Stimulated activated CD8-positive, alpha-beta memory T cell treated with anti-CD3 and anti-CD28 coated beads, Interleukin-7, amount 100 ng/mL, for 4 hours (primary cell): ENCODE measurements at places on chromosomes 5 and 9.

GRCh38 chr9:98129451-98129881 is 10.4 kb upstream of the TRIM14 start:
- no peak for DNase-seq

- DNase-seq: no peak
Measured at GRCh38 chr9:18911714-18912342, 121.2 kb downstream of the SAXO1 start.

DNA sequence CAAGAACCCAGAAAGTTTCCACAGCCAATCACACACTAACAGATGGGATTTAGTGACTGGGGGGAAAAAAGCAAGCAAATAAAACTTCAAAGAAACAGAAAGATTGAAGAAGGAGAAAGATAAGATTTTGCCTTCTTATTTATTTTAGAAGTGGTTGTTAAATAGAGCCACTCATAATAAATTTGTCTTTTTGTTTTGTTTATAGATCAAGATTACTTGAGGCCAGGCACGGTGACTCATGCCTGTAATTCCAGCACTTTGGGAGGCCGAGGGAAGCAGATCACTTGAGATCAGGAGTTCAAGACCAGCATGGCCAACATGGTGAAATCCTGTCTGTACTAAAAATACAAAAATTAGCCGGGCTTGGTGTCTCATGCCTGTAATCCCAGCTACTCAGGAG is 94.9 kb upstream of the RANBP3L start:
- DNase-seq: no peak

DNA sequence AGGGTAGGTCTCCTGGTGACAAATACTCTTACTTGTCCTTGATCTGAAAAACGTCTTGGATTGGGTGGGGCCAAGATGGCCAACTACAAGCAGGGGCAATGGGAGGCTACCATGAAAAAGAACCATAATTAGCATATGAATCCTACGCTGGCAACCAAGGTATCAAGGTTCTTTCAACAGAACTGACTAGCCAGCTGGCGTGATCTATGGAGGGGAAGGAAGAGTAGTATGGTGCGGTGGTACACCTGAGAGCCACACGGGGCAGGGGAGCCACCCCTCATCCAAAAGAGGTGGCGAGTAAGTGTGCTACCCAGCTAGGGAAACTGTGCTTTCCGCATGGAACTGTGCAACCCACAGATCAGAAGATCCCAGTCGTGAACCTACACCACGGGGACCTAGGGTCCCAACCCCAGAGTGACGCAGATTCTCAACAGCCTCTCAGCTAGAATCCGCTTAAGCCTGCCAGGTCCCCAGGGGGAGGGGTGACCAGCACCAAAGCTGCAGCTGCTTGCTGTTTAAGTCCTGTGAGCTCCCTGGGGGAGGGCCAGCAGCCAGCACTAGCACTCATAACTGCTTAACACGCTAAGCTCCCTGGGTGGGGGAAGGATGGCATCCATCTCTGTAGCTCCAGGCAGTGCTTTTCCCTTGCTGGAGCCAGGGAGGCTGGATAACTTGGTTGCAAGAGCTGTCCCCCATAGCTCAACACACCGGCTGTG is 334.8 kb downstream of the FBXL17 start:
- no peak for DNase-seq

GRCh38 chr9:76562511-76562911 is 103.5 kb downstream of the GCNT1 start:
- DNase-seq: no peak

GRCh38 chr9:127809540-127810377 is 7.1 kb downstream of the FPGS start:
- no peak for DNase-seq

- DNase-seq: no peak
Measured at GRCh38 chr9:18676525-18676924, 202.6 kb downstream of the ADAMTSL1 start.

DNA sequence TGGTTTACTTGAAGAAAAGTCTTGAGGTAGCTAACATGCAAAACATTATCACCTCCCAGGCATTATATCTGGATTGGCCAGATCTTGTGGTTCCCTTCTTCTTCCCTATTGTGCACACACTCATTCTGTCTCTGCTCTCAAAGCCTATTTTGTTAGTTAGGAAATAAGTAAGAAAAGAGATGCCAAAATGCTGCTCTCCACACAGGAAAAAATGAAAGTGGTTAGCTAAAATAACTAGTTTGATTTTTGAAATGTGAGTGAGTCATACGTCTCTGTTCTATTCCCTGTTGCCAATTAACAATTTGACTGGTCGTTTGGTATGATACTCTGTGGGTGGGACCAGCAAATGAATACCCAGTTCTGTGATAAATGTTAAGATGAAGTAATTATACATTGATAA is 28.1 kb downstream of the LMNB1 start:
- no peak for DNase-seq

- no peak for DNase-seq
Measured at GRCh38 chr5:86977190-86977589, 290.5 kb upstream of the RASA1 start.

DNA sequence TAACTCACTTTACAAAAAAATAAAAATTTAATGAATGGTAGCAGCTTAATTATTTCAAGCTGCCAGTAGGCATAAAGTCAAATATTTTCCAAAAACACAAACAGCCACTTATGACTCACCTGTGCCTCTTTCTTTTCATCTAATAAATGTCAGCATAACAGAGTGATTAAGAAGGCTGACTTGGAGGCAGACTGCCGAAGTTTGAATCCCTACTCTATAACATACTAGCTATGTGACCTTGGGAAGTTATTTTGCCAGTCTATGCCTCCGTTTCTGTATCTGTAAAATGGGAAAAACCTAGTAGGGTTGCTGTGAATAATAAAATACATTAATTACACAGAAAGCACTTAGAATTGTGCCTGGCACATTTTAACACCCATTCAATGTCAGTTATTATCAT is 33.8 kb downstream of the FANCC start:
- DNase-seq: no peak

DNA sequence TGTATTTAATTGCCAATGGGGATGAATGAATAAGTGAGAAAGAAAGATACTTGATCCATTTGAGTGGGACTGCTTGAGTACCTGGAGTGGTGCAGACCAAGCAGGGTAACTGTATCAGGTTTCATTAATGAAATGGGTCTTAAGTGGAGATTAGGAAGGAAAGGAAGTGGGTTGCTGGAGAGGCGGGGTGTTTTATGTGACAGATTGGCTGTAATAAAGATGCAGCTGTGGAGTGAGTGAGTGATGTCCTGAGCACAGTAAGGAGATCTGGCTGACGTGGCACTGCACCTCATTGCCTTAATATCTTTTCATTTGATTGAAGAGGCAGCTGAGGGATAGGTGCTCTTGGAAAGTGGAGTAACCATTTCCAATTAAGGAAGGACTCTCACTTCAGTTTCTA is 161.0 kb upstream of the CCDC152 start:
- DNase-seq: no peak

DNA sequence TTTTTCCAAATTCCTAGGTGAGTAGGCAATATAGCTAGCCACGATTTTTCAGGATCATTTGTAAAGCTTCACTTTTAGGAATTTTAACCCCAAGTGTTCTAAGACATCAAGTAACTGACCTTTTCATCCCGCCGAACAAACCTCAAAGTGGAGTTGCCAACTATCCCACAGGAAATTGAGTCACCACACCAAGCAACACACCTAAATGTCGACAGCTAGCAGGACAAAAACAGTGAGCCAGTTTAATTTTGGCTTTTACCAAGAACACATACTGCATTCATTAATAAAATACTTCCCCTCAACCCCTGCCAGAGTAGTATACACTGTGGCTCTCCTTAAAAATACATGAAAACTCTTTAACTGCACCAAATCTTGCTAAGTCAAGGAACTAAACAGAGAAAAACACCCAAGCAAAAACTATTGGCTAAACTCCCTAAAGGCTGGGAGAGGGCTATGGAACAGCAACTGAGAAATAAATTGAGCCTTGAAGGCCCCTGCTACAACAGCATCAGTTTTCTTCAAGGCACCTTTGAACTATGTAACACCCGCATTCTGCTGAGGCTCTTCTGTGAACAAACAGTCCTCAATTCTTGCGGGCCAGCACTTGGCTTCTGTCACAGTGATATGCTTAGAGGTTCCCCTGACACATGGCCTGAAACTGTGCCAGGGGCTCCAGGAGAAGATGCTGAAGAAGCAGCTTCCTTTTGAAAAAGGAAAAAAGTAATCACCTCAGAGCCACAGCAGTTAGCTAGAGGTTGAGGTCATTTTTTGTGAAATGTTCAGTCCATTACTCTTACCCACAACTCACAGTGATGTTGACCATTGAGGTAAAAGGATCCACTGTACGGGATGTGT is 459.6 kb downstream of the RAB3C start:
- DNase-seq: no peak

- no peak for DNase-seq
Measured at GRCh38 chr5:59660737-59661136, 232.8 kb downstream of the PDE4D start.

- DNase-seq: no peak
Measured at GRCh38 chr9:128910906-128911305, 9.9 kb upstream of the PHYHD1 start.

DNA sequence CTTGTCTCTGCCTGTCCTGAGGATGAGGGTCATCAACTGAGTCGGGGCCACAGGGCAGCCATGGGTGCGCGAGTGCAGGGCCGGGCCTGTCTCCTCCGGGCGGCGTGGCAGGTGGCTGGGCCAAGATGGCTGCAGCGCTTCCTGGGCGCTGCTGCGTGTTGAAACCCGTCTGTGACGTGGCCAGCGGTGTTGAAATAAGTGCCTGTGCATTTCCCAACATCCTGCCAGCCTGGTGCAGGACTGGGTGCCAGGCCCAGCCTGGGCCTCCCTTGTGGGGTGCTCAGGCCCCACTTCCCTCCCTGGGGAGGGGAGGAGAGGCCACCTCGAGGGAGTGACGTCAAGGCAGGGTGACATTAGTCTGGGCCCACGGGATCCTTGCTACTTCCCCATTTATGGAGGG is 45.5 kb downstream of the RXRA start:
- DNase-seq: no peak

- DNase-seq: no peak
Measured at GRCh38 chr5:146681585-146682105, 165.7 kb upstream of the GPR151 start.

GRCh38 chr5:14848385-14848784 is 23.2 kb downstream of the ANKH start:
- no peak for DNase-seq

- DNase-seq: no peak
Measured at GRCh38 chr5:149453618-149454415, 74.7 kb upstream of the IL17B start.
